ENCODE measurements at places on chromosomes 6 and 20.

- no peak for DNase-seq
Observed at GRCh38 chr20:10654630-10655029, 19.2 kb downstream of the JAG1 start.

- DNase-seq = no peak
Observed at GRCh38 chr6:156146891-156147290, 630.3 kb upstream of the ARID1B start.

DNA sequence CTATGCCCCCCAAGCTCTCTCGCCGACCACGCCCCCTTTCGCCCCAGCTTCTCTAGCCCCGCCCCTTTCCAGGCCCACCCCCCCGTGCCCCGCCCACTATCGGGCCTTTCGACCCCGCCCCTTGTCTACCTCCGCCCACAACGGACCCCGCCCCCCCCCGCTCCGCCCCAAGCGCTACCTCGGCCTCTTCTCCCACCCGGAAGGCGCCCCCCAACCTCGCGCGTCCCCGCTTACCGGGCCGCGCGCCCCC is 200 bp downstream of the ZBTB22 start:
- no peak for DNase-seq

- peak; percentile 32 for DNase-seq
Observed at GRCh38 chr6:111872401-111873177, 663 bp downstream of the FYN start.

GRCh38 chr20:47489448-47489872 is 12.2 kb upstream of the NCOA3 start:
- no peak for DNase-seq

GRCh38 chr6:83097204-83097603 is 29.7 kb downstream of the DOP1A start:
- no peak for DNase-seq

GRCh38 chr20:20448881-20449280 is 81.0 kb downstream of the INSM1 start:
- no peak for DNase-seq

DNA sequence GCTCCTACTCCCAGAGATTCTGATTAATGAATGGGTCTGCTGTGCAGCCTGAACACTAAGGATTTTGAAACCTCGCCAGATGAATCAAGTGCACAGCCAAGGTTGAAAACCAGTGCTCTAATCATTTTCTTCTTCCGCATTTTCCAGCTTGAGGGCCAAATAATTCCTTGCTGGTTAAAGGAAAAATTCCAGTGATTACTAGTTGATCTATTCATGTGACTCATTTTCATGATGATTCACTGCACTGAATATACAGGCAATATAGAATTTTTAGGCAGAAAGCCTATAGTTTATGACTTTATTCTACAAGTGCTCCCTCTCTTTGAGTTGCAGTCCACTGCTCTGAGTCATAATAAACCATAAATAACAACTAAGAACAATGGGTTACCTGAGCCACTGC is 80.6 kb upstream of the PROKR2 start:
- no peak for DNase-seq

DNA sequence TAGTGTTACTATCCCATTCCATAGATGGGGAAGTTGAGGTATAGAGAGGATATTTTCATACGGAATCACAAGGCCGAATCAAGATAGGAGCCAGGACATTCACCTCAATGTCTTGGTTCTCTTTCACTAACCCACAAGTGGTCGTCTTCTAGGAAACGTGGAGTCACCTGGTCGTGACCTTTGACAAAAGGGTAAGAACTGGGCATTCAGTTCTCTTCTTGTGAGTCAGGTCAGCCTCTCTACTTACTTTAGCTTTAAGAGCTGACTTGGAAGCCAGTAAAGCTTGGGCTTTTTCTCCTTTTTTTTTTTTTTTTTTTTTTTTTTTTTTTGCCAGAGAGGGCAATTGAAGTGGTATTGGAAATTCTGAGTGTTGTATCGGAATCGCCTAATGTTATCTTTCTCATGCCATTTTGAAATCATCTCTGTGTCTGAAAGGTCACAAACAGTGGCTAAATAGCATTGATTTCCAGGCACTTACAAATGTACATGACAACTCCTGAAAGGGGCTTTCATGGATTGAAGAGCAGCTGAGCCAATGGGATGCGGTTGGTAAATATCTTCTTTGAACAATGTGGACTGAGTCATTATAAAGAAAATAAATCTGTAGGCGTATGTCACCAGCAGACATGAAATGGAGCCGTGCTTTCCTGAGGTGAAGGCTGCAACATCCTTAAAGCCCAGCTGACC is 356.9 kb downstream of the KIF16B start:
- DNase-seq = no peak

DNA sequence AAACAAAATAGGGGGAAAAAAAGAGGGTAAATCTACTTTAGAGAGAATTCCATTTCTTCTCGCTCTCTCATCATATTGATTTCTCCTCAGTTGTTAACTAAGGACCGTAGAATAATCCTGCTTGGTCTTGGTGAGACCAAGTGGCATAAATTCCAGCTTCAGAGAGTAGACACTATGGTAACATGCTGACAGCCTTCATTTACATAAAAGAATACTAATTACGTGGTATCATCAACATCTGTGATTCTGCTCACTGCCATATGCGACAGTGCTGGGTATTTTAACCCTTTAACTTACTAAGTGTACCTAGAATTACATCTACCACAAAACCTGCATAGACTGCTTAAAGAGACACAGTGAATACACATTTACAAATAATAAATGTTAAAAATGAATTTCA is 27.1 kb downstream of the TOMM6 start:
- DNase-seq = no peak

DNA sequence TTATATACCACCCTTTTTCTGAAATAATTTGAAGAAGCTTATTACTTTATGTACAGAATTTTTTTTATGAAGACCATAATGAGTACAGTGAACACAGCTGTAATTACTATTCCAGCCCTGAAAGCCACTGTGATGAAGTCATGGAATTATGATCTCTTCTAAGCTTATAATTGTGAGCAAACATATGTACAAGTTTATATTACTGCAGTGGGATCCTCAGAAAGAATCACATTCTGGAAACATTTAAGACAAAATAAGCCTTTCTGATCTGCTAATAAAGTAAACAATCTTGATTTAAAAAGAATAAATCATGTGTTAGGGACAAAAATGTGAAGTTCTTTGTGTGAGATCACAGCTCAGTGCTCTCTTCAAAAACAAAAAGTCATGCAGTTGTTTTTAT is 560.4 kb downstream of the CD109 start:
- no peak for DNase-seq

GRCh38 chr6:4776493-4777393 is 539 bp downstream of the CDYL start:
- DNase-seq = no peak

GRCh38 chr20:50003253-50003656 is 20.5 kb downstream of the SNAI1 start:
- no peak for DNase-seq

GRCh38 chr6:136464874-136465273 is 85.3 kb downstream of the MAP7 start:
- no peak for DNase-seq

DNA sequence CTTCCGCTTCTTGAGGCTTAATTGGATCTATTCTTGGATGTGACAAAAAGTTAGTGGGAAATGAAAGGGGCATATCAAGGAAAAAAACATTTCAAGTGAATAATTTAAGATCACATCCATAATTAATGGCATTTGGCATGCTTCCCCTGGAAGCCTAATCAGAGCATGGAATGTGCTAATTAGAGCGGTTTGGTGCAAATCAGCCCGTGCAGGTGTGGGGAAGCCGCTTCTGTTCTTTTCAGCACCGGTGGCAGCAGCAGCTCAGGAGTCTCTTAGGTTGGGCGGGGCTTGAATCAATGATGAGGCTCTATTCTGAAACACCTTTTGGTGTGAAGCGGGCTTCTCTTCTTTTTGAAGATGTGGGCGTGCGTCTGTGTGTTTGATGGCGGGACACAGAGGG is 301.2 kb downstream of the LRFN2 start:
- no peak for DNase-seq

- no peak for DNase-seq
Observed at GRCh38 chr6:38775870-38776269, 60.8 kb downstream of the DNAH8 start.

GRCh38 chr6:40577672-40578071 is 9.5 kb downstream of the LRFN2 start:
- DNase-seq = no peak

DNA sequence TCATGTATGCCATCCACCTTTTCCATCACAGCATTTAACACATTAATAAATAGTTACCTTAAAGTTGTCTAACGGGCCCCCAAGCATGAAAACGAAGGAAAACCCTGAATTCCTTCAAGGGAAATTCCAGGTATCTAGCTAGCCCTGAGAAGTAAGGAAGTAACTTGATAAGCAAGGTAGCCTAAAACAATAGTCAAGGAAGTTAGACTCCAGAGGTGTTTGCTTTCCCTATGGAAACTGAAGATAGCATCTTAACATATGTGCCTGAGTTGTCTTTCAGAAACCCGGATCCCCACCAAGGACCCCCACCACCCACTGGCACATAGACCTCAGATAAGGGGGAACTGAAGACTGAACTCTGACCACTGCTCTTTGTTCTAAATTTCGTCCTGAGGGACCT is 127.4 kb downstream of the TBXT start:
- DNase-seq = no peak

DNA sequence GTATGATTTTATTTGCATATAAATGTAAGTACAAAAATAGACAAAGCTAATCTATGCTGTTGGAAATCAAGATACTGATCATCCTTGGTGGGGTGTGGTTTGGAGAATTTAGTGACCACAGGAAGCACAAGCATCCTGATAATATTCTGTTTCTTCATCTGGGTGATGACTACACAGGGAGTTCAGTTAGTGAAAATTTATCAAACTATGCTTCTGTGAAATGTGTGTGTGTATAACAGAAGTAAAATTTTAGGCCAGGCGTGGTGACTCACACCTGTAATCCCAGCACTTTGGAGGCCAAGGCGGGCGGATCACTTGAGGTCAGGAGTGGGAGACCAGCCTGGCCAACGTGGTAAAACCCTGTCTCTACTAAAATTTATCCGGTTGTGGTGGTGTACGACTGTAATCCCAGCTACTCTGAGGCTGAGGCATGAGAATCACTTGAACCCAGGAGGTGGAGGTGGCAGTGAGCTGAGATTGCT is 20.6 kb downstream of the ENPP3 start:
- DNase-seq = no peak

DNA sequence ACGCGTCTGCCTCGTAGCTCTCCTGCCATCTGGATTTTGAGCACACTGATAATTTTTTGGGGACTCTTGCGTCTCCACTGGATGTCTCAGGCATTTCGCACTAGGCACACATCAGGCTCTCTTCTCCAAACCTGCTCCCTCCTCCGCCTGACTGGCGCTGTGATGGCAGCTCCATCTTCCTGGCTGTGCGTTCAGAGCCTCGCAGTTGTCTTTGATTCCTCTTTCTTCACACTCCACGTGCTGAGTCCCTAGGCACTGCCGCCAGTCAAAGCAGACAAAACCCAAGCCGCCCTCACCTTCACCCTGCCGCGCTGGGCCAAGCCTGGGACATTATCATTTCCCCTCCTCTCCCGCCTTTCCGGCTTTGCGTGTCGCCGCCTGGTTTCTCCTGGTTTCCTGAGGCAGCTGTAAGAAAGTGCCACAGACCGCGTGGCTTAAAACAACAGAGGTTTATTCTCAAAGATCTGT is 778 bp downstream of the PSMG4 start:
- DNase-seq = no peak

DNA sequence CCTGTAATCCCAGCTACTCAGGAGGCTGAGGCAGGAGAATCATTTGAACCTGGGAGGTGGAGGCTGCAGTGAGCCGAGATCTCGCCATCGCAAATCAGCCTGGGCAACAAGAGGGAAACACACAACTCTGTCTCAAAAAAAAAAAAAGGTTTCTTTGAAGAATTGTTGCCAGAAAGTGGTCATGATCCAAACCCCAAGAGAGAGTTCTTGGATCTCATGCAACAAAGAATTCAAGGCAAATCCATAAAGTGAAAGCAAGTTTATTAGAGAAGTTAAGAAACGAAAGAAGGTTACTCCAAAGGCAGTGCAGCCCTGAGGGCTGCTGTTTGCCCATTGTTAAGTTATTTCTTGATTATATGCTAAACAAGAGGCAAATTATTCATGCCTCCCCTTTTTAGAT is 14.5 kb upstream of the KIFC1 start:
- no peak for DNase-seq
